ENCODE measurements at places on chromosomes 13 and 19.

GRCh38 chr13:93248627-93249047 is 22.0 kb downstream of the GPC6 start:
- DNase-seq = no peak

DNA sequence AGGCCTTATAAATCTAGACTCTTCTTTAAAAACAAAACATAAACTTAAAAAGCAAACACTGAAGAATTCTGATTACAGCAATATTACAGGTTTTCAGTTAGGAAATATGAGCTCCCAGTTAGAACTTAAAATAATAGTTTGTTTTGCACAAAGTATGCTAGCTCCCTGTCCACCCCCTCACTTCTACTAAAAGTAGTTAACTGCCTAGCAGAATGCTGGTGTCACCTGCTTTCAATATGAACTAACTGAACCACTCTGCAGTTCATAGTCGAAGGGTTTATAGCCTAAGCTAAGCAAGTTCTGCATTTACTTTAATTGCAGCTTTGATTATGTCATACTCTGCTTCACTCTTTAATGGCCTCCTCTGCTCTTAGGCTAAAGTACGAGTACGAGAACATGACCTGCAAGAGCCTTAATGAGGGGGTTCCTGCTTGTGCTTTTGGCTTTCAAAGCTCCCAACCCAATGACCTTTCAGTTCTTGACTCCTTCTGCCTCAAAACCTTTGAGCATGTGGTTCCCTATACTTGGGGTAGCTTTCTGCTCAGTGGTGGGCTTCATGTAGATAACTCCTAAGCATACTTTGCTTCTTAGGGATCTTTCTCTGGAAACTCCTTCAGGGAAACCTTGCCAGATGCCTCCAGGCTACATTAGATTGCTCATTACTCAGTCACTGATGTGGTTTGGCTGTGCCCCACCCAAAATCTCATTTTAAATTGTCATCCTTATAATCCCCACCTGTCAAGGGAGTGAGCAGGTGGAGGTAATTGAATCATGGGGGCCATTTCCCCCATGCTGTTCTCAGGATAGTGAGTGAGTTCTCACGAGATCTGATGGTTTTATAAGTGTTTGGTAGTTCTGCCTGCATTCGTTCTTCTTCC is 278.9 kb upstream of the ARGLU1 start:
- DNase-seq = no peak

GRCh38 chr19:28426110-28426729 is 786.7 kb downstream of the UQCRFS1 start:
- no peak for DNase-seq

GRCh38 chr13:20424949-20425348 is 100.7 kb downstream of the CRYL1 start:
- DNase-seq = no peak

DNA sequence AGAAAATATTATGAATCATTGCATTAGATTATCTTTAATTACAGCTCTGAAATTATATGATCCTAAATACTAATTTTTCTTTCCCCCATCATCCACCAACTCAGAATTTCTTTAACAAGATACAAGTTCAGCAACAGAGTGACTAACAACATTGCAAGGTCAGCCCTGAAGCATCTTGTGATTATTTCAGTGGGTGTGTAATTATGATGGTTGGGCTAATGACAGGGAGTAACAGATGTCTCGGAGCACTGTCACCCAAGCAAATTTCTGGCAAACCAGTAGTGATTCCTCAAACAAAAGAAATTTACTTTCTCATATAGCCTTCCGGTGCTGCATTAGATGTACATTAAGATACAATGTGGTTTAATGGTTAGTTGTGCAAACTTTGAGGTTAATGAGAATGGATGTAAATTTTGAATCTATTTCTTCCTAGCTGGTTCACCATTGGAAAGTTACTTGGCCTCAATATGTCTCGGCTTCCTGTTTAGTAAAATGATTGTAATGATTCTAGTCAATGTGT is 238.9 kb downstream of the ITGBL1 start:
- no peak for DNase-seq

- DNase-seq = no peak
These were observed 53.4 kb upstream of the AKAP11 start for GRCh38 chr13:42218576-42218975.

DNA sequence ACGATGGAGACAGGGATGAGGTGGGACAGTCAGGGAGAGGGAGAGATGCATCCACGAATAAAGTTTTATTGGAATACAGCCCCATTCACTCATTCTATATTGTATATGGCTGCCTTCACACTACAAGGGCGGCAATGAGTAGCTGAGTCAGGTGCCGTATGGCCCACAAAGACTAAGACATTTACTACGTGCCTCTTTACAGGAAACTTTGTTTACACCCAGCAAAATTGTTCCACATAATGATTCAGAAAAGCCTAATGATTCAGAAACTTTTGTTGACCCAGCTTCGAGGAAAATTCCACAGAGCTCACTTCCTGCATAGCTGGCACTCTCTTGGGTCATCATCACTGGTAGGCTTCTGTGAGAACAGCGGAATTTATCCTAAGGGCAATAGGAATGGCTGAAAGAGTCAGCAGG is 87.3 kb upstream of the PEG3 start:
- no peak for DNase-seq

DNA sequence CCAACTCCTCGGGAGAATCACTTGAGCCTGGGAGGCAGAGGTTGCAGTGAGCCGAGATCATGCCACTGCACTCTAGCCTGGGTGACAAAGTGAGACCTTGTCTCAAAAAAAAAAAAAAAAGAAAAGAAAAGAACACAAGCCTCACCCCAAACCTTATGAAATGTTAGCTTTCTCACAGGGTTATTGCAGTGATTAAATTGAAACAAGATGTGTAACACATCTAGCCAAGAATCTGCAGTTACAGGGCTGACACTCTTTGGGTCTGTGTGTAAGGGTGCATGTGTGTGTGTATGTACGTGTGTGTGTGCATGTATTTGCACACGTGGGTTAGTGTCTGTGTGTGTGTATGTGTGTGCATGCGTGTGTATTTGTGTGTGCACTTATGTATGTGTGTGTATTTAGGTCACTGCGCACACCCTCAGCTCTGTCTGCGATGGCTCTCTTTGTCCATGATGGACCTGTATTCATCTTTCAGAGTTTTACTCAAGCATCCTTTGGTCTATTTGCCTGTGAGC is 336.3 kb downstream of the UQCRFS1 start:
- DNase-seq = no peak

DNA sequence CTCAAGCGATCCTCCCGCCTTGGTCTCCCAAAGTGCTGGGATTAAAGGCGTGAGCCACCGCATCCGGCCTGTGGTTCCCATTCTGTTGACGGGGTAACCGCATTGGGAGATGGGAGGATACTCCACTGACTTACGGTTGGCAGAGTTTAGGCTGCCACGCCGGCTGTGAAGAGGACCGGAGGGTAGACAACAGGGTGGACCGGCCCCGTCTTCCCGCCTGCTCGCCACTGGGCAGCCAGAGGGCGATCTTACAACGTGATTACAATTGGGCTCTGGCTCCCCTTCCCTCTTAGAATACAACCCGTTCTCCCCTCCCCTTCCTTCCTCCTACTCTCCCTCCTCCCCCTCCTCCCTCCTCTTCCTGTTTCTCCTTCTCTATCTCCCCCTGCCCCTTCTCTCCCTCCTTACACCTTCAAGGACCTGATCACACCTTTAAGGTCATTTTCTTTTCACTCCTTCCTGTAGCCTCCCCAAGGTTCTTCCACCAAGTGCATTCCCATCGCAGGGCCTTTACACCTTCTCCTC is 957 bp upstream of the CCDC194 start:
- peak; percentile 75 for DNase-seq

GRCh38 chr19:57317503-57317902 is 2.8 kb upstream of the ZNF543 start:
- DNase-seq = no peak

DNA sequence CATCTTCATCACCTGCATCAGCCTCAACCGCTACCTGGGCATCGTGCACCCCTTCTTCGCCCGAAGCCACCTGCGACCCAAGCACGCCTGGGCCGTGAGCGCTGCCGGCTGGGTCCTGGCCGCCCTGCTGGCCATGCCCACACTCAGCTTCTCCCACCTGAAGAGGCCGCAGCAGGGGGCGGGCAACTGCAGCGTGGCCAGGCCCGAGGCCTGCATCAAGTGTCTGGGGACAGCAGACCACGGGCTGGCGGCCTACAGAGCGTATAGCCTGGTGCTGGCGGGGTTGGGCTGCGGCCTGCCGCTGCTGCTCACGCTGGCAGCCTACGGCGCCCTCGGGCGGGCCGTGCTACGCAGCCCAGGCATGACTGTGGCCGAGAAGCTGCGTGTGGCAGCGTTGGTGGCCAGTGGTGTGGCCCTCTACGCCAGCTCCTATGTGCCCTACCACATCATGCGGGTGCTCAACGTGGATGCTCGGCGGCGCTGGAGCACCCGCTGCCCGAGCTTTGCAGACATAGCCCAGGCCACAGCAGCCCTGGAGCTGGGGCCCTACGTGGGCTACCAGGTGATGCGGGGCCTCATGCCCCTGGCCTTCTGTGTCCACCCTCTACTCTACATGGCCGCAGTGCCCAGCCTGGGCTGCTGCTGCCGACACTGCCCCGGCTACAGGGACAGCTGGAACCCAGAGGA is 2.6 kb downstream of the P2RY11 start:
- DNase-seq = peak; percentile 68

Data from activated T-cell treated with anti-CD3 and anti-CD28 coated beads, Interleukin-2, amount 50 U/mL, for 24 hours (primary cell).